H7 (cell line): ENCODE measurements at places on chromosomes 4 and X.

DNA sequence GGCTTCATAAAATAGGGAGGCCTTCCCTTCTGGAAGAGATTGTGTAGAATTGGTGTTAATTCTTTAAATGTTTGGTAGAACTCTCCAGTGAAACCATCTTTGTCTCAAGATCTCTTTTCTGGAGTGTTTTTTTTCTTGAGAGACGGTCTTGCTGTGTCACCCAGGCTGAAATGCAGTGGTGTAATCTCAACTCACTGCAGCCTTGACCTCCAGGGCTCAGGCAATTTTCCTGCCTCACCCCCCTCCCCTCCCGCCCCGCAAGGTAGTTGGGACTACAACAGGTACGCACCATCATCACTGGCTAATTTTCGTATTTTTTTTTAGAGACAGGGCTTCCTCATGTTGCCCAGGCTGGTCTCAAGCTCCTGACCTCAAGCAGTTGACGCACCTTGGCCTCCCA lies 12.1 kb downstream of the SMS start:
- no peak for DNase-seq

GRCh38 chrX:13149702-13150350 lies 105.4 kb upstream of the FAM9C start:
- no peak for DNase-seq

DNA sequence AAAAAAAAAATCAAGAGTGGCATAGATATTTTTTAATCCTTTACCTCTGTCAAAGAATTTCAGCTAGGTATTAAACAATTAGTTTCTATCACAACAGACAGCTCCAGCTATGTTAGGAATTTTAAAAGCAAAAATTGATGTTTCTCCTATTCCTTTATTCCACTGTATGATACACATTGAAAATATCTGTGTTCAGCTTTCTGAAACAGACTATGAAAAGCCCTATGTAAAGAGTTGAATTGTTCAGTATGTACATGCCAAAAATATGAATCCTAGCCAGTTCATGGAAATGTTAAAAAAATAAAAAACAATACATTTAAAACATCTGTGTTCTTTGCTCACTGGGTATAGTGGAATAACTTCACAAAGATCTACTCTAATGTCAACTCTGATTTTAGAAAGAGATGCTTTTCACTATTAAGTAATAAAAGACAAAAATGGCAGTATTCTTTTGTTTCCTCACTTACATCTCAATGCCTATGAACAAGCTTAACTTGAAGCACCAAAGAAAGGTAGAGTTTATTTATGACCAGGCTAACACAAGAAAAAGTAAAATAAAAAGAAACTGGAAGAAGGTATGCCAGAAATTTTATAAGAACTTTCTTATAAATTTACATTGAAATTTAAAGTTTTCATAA lies 32.1 kb downstream of the FBXW7 start:
- DNase-seq: no peak

- DNase-seq: no peak
Observed at GRCh38 chr4:156749426-156750403, 221.9 kb downstream of the PDGFC start.

- peak; percentile 59 for DNase-seq
Observed at GRCh38 chr4:169045862-169046584, 36.0 kb upstream of the CBR4 start.

DNA sequence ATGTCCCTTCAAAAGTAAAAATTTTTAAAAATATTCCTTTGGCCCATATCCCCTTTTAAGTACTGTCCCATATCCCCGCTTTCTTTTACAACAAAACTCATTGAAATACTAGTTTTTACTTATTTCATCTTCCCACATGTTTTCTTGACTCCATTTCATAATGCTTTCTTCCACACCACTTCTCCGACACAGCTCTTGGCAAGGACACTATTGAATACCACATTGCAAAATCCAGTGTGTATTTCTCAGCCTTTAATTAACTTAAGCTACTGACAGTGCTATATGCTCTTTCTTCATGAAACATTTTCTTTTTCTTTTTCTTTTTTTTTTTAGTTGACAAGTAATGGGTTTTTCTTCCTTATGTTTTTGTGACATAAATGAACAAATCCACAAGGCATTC lies 28.8 kb downstream of the PRDM8 start:
- no peak for DNase-seq

- no peak for DNase-seq
Observed at GRCh38 chr4:5527211-5527610, 181.1 kb downstream of the EVC2 start.

DNA sequence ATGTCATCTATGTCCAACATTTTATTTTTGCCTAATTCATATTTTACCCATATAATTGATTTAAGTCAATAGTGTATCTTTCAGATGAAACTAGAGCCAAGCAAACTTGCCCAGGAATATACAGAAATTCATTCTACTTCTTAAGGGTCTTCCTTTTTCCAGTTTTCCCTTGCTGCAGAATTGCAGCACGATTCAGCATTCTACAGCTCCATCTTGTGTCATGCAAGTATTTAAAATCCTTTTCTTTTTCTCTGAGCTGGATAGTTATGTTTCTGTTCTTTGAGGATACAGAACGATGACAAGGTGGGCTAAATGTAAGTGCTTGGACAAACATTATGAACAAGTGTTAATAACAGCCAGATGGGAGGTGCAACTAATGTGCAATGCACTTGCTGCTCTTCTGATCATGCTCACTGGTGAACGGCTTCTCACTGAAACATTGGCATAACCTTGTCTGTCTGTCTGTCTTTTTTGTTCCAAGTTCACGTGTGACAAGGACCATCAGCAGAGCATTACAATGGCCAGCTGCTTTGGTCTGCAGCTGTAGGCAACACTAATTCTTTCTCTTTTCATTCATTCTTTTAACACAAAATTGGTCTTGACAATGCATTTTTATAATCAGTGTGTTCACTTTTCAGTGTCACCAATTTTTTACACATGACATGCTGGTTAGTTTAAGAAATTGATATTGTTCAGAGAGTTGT lies 1821.7 kb downstream of the ARAP2 start:
- DNase-seq: no peak

DNA sequence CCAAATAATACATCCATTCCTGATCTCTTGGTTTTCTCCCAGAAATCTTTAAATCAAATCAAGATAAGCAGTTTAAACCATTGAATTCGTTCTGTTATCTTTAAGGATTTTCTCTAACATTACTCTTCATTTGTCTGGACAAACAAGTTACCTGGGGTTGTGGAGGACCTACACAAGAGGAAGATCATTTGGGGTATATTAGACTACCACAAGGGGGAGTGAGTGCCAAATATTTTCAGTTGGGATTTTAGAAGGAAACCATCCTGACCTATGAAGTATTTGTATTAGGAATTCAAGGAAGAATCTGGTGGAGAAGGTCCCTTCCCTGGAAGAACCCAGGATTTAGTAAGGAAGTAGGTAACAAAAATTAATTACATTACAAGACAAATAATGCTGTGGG lies 12.0 kb upstream of the DCHS2 start:
- no peak for DNase-seq

GRCh38 chr4:55568905-55569504 lies 22.3 kb upstream of the CLOCK start:
- no peak for DNase-seq

DNA sequence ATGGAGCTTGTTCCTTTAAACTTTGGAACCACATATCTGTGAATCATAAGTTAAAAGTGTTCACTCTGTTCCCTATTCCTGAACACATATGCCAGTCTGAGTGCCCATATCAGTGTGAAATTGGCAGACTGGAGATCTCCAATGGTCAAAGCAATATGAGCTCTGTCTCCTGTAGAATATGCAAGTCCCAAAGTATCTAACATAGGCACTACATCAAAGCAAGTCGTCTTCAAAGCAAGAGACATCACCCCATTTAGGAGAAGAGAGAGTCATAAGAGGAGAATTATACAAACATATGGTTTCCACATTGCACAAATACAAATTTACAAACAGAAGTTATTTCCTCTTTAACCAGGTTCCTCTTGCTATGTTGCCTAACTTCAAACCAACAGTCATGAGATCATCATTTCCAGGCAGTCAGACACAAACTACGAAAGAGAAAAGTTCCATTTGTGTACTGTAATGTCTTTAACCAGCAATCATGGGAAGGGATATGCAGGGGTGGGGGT lies 9.9 kb upstream of the GK start:
- no peak for DNase-seq
